ENCODE measurements at places on chromosomes 7 and 10. TPM values are rescaled to one million over a fixed set of nuclear protein-coding genes. Genes with fewer than 3 reads are reported as not detected.

The SPDYE3 gene
- polyA plus RNA-seq = not detected

The KLF14 gene
- polyA plus RNA-seq = not detected

The SPOCK2 gene
- polyA plus RNA-seq = 0.02 TPM

The CREM gene
- 37.9 TPM for polyA plus RNA-seq

The PPP1R17 gene
- polyA plus RNA-seq = not detected

The TUBAL3 gene
- not detected for polyA plus RNA-seq

The CLDN4 gene
- 0.16 TPM for polyA plus RNA-seq

The ENO4 gene
- 0.11 TPM for polyA plus RNA-seq

The HBP1 gene
- polyA plus RNA-seq = 72.7 TPM

The TEX47 gene
- polyA plus RNA-seq = not detected

The ST8SIA6 gene
- 0.10 TPM for polyA plus RNA-seq

The LLCFC1 gene
- not detected for polyA plus RNA-seq

The SPDYE18 gene
- polyA plus RNA-seq = 0.11 TPM

The LEP gene
- not detected for polyA plus RNA-seq

The PTPRN2 gene
- 0.02 TPM for polyA plus RNA-seq

The OR13A1 gene
- polyA plus RNA-seq = not detected

The CYP2C19 gene
- not detected for polyA plus RNA-seq

The SYCE1 gene
- polyA plus RNA-seq = not detected

The TMEM178B gene
- 0.01 TPM for polyA plus RNA-seq

The ADCY1 gene
- 0.10 TPM for polyA plus RNA-seq

The TFEC gene
- polyA plus RNA-seq = 0.01 TPM

The C10orf143 gene
- polyA plus RNA-seq = 1.9 TPM

The CYP2W1 gene
- polyA plus RNA-seq = not detected

The FKBP6 gene
- not detected for polyA plus RNA-seq

The DDX56 gene
- 52.6 TPM for polyA plus RNA-seq

The KNDC1 gene
- 0.56 TPM for polyA plus RNA-seq

The GIMAP4 gene
- not detected for polyA plus RNA-seq

The PDE6C gene
- polyA plus RNA-seq = not detected

The PON1 gene
- not detected for polyA plus RNA-seq

The PDZD7 gene
- 0.27 TPM for polyA plus RNA-seq

The OR2A5 gene
- not detected for polyA plus RNA-seq

The WBP1L gene
- polyA plus RNA-seq = 28.1 TPM

The SLC26A4 gene
- polyA plus RNA-seq = 0.11 TPM

The STAMBPL1 gene
- 50.3 TPM for polyA plus RNA-seq

The ACHE gene
- polyA plus RNA-seq = 0.35 TPM

The IDE gene
- polyA plus RNA-seq = 31.2 TPM

The CALHM3 gene
- polyA plus RNA-seq = not detected

The PI4K2A gene
- polyA plus RNA-seq = 35.6 TPM

The ZSWIM8 gene
- polyA plus RNA-seq = 58.3 TPM

The PCGF5 gene
- 13.8 TPM for polyA plus RNA-seq

The PNLIP gene
- polyA plus RNA-seq = not detected

The SSC4D gene
- 0.45 TPM for polyA plus RNA-seq

The HIF1AN gene
- polyA plus RNA-seq = 31.0 TPM

The SAMD9 gene
- 9.0 TPM for polyA plus RNA-seq

The MEOX2 gene
- not detected for polyA plus RNA-seq

The PCLO gene
- 0.01 TPM for polyA plus RNA-seq

The MNX1 gene
- not detected for polyA plus RNA-seq

The CLRN3 gene
- polyA plus RNA-seq = not detected

The DYNC1I1 gene
- polyA plus RNA-seq = 0.06 TPM

The BAZ1B gene
- polyA plus RNA-seq = 29.0 TPM

The BHLHA15 gene
- not detected for polyA plus RNA-seq

The TLX1 gene
- polyA plus RNA-seq = not detected

The ERV3-1 gene
- 16.3 TPM for polyA plus RNA-seq

The MOGAT3 gene
- not detected for polyA plus RNA-seq

The CTAGE15 gene
- polyA plus RNA-seq = not detected
